ENCODE measurements at places on chromosomes 4 and X.

DNA sequence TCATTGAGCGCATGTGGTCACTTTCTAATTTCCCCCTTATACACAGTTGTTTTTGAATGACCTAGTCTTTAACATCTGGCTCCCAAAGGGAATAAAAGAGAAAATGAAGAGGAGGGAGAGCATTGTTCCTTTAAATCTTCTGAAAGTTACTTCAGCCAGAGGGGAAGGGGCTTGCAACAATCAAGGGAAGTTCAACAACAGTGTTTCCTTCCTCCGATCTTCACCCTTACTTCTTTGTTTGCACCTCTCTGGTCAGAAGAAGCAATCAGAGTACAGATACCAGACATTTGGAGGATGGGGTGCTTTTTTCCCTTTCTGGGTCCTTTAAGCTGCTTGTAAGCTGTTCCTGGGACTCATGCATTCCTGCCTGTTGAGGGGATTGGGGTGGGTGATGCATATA, 125.4 kb downstream of the TBC1D19 start:
- no peak for DNase-seq

- DNase-seq = no peak
These were observed 58.0 kb downstream of the SEPTIN11 start for GRCh38 chr4:77007358-77008230.

GRCh38 chr4:93403571-93403970, 425.0 kb upstream of the ATOH1 start:
- no peak for DNase-seq

- peak; percentile 94 for DNase-seq
These were observed 169.9 kb upstream of the AADAT start for GRCh38 chr4:170259631-170260153.

DNA sequence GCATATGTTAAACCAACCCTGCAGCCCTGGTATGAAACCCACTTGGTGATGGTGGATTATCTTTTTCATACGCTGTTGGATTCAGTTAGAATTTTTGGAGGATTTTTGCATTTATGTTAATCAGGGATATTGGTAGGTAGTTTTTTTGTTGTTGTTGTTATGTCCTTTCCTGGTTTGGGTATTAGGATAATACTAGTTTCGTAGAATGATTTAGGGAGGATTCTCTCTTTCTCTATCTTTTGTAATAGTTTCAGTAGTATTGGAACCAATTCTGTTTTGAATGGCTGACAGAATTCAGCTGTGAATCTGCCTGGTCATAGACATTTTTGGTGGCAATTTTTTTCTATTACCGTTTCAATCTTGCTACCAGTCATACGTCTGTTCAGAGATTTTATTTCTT, 305.4 kb downstream of the IDS start:
- DNase-seq = no peak

DNA sequence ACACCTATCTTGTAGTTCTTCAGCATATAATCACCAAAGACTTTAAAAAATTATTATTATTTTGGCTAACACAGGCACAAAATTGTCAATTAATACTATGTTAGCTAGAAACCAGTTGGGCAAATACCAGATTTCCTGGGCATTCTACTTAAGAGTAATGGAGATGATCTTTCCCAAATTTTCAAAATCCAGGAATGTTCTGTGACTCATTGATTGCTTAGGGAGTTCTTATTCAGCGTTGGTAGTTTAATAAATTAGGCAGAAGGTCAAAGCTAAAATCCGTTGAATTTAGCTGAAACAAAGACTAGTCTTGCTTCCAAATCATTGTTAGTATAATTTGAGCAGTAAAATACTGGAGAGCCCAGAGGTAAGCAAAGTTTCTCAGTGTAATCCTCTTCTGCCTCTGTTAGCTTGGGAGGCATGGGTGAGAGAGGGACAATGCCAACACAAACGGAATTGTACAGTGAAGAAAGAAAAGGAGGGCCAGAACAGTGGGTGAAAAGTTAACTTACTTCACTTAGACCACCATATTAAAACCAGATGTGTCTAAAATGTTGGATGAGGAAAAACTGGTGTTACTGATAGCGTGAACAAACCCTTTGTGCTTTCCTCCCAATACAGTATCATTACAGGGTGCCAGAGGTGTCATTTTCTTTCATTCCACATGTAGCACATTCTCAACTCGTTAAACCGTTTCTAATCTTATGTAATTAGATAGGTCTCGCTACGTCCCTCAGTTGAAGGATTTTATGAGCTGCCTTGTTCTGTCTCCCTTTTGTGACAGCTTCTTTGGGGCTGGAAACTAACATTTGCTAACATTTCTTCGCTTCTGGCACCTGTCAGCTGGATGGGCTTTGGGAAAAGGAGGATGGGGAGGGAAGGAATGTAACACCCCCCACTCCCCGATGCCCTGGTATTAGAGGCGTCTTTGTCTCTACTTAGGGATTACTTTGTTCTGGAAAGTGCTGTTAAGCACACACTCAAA, 87.4 kb upstream of the CITED1 start:
- no peak for DNase-seq

- no peak for DNase-seq
These were observed 524.9 kb upstream of the HTR2C start for GRCh38 chrX:114058988-114059418.

- no peak for DNase-seq
These were observed 759.7 kb upstream of the MAGEB2 start for GRCh38 chrX:29455702-29456101.

DNA sequence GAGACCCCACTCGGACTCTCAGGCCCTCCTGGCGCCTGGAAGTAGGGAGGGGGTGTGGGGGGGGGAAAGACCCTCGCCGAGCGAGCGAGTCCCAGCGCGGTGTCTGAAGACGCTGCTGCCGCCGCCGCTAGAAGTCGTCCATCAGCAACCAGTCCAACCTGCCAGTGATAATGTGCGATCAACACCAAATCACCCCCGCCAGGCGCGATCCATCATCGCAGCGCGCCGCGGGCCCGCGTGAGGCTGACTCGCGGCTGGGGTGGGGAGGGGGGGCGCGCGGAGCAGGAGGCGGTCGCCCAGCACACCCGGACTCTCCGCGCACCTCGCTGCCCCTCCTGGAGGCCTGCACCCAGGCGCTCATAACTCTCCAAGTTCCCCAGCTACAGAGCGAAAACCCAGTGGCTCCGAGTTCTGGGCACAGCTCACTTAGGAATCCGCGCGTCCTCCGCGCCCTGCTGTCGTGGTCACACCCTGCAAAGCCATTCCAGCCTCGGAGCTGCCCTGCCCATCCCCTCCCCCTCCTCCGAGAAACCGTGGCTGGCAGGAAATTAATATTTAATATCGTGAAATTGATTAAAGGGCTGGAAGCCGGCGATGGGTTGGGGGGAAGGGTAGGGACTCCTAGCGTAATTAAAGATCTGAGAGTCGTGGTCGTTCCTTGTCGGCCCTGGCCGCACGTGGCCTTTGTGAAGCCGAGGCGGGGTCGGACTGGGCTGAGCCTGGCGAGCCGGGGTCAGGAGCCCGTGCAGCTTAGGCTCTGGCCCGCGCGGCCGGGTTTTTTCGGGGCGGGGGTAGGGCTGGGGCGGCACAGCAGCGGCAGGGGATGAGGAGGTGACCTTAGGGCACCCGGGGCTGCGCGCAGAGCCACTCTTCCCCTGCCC, 58.1 kb upstream of the BCOR start:
- no peak for DNase-seq

GRCh38 chr4:27304751-27305150, 444.1 kb downstream of the STIM2 start:
- DNase-seq = no peak

DNA sequence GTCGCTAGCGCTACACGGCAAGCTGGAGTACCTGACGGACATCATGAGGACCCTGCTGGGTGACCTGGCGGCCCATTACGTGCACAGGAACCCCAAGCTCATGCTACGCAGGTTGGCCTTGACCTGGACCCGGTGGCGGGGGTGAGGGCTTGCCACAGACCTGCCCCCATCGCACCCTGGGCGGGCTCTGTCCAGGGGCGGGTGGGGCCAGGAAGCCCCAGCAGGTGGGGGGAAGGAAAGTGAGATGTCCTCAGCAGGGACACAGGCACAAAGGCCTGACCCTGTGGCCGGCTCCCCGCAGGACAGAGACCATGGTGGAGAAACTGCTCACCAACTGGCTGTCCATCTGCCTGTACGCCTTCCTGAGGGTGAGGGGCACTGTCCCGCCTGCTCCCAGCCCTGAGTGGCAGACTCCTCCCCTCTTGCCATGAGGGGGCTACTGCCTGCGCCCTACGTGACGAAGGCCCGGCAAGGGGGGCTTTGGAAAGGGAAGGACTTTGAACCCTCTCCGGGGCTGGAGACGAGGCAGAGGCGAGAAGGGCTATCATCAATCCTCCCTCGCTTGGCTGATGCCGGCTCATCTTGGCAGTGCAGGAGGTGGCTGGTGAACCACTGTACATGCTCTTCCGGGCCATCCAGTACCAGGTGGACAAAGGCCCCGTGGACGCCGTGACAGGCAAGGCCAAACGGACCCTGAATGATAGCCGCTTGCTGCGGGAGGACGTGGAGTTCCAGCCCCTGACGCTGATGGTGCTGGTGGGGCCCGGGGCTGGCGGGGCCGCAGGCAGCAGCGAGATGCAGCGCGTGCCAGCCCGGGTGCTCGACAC, 5.3 kb upstream of the SRPK3 start:
- no peak for DNase-seq

GRCh38 chr4:151358266-151358665, 32.9 kb upstream of the SH3D19 start:
- no peak for DNase-seq

DNA sequence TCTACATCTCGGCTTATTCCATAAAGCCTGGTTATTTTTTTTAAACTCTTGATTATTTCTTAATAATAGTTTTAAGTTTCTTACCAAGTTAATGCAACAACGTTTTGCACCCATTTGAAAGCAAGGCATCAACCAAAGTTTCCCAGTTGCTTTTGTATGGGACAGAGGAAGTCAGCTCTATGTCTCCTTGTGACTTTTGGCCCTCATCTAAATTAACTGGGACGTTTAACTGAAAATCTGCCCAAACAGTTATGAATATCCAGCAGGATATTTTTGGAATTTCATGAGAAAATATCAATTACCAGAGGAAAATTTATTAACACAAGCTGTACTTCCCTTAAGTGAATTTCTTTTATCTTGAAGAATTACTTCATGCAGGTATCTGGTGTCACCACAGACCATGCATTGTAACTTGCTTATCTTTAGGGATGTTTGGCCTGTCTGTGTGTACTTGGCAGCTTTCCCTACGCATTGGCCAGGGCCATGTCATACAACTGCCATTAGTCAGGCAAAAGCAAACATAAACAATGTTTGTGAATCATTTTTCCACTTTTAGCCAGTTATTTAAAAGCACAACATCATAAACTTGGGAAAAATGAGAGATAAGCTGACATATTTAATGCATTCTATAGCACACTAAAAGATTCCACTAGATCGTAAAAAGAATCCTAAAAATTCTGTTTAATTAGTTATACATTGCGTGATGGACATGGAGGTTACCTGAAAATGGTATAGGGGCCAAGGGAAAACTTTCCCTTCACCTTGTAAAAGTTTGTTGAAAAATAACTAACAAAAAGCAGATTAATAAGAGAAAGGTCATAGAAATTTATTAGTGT, 101.4 kb upstream of the PDE5A start:
- no peak for DNase-seq

GRCh38 chrX:152847281-152847680, 16.4 kb downstream of the NSDHL start:
- DNase-seq = no peak

DNA sequence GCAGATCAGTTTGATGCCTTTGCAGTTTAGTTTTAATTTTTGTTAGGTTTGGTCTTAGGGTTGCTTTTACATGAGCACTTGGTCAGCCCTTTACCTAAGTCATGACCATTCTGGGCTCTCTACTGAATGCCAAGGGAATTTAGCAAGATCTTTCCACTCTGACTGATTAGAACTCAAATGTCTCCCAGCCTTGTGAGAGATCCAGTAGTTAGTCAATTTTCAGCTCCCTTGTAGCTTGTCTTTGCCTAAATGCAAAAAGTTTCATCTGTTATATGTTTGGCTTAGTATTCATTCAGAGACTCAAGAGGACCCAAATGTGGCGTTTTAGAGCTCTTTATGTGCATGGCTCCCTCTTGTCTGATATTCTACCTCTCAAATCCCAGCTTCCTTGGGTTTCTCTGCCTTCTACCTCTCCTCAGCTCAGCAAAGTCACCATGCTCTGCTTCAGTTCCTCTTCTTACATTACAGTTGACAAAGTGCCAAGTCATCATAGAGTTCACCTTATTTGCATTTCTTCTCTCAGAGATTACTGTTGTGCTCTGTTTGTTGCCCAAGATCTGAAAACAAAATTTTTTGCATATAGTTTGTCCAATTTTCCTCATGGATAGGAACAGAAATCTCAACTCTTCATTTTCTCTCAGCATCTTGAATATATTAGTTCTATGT, 17.5 kb upstream of the JAKMIP1 start:
- DNase-seq = no peak

- no peak for DNase-seq
These were observed 424.5 kb upstream of the PCDH7 start for GRCh38 chr4:30295652-30296051.

- DNase-seq = no peak
These were observed 14.5 kb upstream of the KDM5C start for GRCh38 chrX:53239474-53239873.

DNA sequence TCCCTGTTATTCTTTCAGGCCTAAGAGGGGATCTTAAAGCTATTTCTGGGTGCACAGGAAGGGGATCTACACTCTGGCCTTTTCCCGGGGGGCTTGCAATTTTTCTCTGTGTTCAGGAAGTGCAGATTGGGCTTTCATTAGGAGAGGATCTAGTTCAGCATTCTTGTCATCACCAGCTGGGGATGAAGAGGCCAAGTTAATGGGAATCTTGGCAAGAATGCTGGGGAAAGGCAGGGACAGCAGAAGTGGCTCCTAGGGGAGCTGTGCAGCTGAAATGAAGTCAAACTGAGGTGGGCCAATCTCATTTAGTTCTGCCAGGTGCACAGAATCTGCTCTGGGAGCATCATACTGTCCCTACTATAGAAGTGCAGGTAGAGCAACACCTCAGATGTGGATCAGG, 40.9 kb upstream of the ESX1 start:
- no peak for DNase-seq

DNA sequence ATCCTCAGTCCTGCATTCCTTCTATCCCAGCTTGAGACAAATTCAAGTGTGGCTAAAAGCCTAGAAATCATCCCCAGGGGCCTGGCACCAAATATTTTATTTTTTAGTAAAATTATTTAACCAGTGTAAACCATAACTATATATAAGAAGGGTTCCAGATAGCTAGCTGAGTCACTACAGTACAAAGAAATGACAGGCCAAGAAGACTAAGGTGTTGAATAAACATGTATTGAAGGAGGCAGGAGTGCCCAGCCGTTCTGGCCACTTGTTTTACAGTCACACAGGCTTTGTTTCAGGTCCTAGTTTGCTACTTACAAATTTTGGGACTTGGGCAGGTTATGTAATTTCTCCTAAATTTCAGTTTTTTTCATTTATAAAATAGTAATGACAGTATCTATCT, 225.9 kb upstream of the PITX2 start:
- DNase-seq = no peak

GRCh38 chr4:159307929-159308328, 205.1 kb downstream of the RAPGEF2 start:
- DNase-seq = no peak

DNA sequence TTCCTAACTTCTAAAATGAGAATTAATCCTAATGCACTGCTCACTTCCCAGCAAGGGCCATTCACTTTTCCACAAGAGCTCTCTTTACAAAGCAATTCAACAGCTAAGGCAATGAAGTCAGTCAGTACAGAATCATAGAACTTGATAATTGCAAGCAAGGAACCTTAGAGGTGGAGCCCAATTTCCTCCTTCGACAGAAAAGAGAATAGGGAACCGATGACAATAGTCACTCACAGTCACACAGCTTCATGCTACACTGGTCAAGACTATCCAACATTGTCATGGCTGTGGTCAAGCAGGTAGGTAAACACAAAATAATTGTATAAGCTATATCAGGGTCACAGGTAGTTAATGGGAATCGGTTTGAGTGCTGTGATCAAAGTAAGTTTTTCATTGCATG, 90.0 kb downstream of the ELOVL6 start:
- no peak for DNase-seq
